Thoracic aorta (tissue), 2 donors: ENCODE measurements at places on chromosomes 6 and 20.

DNA sequence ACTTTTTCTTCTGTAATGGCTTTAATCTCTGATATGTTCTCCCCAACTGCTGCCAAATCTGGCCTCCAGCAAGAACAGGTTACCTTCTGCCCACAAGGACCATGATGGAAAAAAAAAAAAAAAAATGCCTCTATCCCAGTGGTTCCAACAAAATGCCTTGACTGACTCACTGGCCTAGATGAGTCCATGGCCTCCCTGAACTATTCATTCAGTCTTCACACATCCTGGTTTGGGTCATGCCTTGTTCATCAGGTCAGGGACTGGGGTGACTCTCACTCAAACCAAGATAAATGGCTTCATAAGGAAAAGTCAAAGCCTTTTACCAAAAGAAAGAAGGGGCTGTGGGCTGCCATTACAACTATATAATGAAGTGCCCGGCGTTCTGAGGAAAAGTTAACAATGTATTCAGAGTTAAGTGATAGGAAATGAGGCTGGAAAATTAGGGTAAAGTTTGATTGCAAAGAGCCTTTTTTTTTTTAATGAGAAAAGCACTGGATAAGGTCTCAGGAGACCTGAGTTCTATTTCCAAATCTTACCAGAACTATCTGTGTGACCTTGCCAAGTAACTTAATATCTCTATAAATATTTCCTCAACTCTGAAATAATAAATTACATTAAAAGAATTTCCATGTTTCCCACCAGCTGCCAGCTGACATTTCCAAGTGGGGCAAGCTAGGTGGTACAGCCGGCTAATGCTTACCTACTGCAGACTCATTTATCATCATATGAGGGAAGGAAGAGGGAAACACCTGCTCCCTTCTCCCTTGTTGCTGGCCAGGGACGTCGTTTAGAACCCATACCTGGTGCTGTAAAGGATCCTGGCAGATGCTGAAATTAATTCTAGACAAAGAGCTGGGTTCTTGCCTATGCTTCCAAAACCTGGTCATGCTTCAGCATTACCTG, 380.0 kb upstream of the MARCKS start:
- H3K36me3 ChIP-seq: no peaks in the 10 kb centered on the region
- DNase-seq: no peak
- no peak overlapping the region for H3K27ac ChIP-seq

GRCh38 chr6:15439410-15440025, 193.6 kb downstream of the JARID2 start:
- no peak overlapping the region for H3K4me3 ChIP-seq
- H3K36me3 ChIP-seq: no peaks in the 10 kb centered on the region
- no peak overlapping the region for H3K27ac ChIP-seq

GRCh38 chr20:41371371-41371770, 4.8 kb upstream of the EMILIN3 start:
- H3K4me1 ChIP-seq: no peaks in the 10 kb centered on the region
- no peaks in the 10 kb centered on the region for H3K36me3 ChIP-seq
- no peak overlapping the region for H3K27ac ChIP-seq

DNA sequence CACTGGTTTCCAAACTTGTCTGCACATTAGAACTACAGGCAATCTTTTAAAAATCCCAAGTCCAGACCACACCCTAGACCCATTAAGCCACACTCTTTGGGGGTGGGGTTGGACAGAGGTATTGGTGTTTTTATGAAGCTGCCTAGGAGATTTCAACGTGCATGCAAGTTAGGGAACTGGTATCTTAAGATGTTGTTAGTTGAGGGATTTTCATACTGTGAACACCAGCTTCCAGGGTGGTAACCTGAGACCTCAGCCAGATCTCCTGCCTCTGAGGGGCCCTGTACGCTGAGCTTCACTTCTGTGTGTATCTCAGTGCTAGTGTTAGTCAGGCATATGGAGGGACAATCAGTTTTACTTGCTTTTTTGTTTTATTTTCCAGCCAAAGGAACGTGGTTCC, 138.0 kb downstream of the UTRN start:
- no peaks in the 10 kb centered on the region for H3K27me3 ChIP-seq
- no peak overlapping the region for H3K4me3 ChIP-seq
- H3K4me1 ChIP-seq: no peaks in the 10 kb centered on the region
- peaks cover 14% of the 10 kb centered on the region for H3K36me3 ChIP-seq
